ENCODE measurements at places on chromosomes 4 and X.

- no peak for DNase-seq
These were observed 45.9 kb upstream of the WDR1 start for GRCh38 chr4:10162341-10163000.

- DNase-seq = no peak
These were observed 495.9 kb downstream of the CENPC start for GRCh38 chr4:67049446-67049845.

DNA sequence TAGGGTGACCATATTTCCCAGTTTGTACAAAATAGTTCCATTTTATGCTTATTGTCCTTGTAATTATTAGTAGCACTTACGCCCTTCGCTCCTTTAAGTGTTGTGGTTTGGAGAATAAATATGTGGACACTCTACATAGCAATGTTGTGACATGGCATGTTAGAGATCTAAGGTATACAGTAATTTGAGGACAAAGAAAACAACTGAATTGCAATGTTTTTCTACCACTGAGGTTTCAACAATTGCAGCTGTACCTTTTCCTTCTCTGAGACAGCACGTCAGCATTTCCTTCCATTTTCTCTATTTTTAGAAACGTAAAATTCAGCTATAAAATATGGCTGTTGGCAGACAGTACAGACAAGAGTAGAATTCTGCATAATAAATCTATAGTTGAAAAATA is 323.1 kb downstream of the MAPK10 start:
- no peak for DNase-seq

- no peak for DNase-seq
These were observed 72.4 kb downstream of the COQ2 start for GRCh38 chr4:83212041-83212851.

- no peak for DNase-seq
These were observed 9.9 kb downstream of the MMRN1 start for GRCh38 chr4:89904524-89904923.

GRCh38 chr4:141058591-141059512 is 74.4 kb downstream of the RNF150 start:
- no peak for DNase-seq
